Activated CD4-positive, CD25-positive, alpha-beta regulatory T cell treated with anti-CD3 and anti-CD28 coated beads, Interleukin-2, amount 50 U/mL, for 72 hours (primary cell): ENCODE measurements at places on chromosomes 2 and 18.

DNA sequence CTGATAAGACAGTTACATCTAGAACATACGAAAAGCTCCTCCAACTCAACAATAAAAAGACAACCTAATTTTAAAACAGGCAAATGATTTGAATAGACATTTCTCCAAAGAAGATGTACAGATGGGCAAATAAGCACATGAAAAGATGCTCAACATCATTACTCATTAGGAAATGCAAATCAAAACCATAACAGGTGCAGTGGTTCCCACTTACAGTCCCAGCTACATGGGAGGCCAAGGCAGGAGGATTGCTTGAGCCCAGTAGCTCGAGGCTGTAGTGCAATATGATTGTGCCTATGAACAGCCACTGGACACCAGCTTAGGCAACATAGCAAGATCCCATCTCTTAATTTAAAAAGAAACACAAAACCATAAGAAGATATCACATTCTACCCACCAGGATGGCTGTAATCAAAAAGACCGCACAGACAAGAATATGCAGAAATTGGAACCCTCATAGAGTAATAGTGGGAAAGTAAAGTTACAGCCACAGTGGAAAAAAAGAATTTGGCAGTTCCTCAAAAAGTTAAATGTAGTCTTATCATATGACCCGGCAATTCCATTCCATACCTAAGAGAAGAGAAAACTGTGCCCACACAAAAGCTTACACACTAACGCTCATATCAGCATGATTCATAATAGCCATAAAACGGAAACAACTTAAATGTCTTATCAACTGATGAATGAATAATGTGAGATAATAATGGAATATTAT lies 30.5 kb upstream of the ARMC9 start:
- no peak for DNase-seq

DNA sequence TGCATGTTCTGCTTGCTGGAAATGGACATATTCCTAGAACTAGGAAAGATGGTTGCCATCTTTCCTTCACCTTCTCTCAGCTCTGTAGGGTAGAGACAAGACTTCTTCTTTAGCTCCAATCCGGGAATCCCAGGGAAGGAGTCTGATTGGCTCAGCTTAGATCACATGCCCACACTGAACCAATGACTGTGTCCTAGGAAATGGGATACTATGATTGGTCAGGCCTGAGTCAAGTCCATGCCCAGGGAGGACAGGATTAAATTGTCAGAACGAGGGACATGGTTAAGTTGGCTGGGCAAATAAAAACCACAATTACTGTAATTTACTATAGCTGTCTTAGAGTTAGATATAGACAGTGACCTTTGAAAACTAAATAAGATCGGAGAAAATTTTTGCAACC lies 31.4 kb downstream of the SEMA4F start:
- no peak for DNase-seq

- no peak for DNase-seq
These were observed 44.6 kb downstream of the ITGB1BP1 start for GRCh38 chr2:9378433-9379390.

DNA sequence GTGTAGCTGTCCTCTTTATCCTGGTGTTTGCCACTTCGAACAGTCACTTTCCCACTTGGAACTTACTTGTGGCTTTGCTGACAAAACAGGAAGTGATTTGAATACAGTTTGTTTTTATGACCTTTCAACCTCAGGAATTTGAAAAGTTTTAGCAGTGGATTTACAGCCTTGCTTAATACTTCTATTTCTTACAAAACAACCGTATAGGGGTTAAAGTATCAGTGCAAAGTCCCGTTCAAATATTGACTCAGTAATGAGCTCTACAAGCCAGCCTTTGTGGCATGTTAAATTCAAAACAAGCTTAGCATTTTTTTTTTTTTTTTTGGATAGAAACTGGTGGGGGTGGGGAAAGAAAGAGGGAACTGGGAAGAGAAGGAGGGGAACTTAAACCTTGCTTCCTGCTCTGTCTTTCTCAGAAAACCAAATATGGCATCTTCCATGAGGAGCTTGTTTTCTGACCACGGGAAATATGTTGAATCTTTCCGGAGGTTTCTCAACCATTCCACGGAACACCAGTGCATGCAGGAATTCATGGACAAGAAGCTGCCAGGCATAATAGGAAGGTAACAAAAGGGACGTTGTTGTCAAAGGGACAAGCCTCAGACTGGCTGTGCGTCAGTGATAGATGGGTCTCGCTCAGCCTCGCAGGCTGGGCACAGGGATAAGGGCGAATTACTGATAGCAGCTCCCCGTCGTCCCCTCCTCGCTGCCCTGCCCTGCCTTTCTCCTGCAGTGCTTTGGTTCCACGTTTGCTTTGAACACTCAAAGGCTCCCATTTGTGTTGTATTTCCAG lies at the start of gene HNMT:
Gene HNMT, plus strand, starts transcription at position 408 of the 793 bp plus-strand sequence. Its CDS starts 19 bp downstream, at position 427.
- DNase-seq, result no peak

DNA sequence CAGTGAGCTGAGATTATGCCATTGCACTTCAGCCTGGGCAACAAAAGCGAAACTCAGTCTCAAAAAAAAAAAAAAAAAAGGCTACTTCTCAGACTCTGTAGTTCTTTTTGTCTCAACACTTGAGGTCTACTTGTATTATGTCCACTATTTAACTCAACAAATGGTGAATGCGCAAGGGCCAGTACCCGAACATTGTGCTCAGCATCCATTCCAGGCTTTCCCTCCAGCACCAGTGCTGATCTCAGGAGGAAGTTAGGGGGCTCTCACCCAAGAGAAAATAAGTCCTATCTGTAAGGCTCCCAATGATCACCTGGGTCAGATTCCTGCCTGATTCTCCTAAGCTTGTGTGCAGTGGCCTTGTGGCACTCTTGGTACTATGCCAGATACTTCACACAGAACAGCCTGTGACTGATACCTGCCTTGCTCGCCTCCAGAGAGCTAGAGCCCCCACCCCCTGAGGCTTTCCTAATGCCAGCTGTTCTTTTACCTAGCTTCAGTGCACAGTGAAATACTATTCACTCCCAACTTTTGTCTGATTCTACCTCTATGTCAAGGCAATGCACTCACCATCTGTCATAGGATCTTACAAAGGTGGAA lies 74.9 kb downstream of the INO80D start:
- no peak for DNase-seq

DNA sequence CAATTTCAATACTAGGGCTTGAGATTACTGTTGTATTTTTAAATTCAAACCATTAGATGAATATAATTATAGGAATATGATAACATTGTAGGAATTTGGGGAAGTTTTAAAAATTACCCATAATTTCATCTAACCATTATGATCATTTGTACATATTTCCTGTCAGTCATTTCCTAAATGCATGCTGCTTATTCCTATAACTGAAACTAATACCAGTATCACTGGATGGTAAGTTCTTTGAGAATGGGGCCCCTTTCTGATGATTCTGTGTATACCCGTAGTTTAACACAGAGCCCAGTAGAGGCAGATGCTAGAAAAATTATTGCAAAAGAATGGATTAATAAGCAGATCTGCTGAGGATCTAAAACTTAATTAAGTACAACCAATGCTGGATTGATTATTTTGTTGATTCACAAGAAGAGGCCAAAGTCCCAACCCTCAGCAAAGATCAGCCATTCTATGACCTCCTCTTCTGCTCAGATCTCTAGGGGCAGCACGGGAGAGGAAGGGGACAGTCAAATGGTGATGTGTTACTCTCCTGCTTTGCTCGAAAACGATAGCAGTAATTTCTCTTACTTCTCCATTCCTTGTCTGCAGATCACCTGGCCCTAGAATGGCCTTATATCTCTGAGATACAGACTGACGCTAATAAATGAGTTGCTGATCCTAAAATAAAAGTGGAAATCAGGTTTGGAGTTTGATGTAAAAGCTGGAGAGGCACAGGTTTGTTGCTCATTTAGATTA lies 69.5 kb upstream of the PELI1 start:
- no peak for DNase-seq

GRCh38 chr2:104584393-104584792 lies 269.5 kb upstream of the POU3F3 start:
- no peak for DNase-seq

DNA sequence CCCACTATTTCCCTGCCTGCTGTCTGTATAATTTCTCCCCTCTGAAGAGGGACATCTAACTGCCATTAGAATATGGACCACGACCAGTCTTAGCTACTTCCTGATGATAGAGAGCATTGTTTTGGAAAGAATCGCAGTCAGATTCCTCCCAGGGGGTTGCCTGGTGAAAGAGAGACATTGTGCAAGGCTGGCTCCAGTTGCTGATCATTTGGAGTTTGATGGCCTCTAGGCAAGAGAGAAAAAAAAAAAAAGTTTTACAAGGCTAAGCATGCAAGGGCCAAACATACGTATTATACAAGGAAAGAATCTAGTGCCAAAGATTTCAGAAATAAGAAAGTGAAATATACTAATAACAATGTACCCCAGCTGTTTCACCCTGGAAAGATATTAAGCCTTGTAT lies 182.2 kb downstream of the CMPK2 start:
- no peak for DNase-seq

DNA sequence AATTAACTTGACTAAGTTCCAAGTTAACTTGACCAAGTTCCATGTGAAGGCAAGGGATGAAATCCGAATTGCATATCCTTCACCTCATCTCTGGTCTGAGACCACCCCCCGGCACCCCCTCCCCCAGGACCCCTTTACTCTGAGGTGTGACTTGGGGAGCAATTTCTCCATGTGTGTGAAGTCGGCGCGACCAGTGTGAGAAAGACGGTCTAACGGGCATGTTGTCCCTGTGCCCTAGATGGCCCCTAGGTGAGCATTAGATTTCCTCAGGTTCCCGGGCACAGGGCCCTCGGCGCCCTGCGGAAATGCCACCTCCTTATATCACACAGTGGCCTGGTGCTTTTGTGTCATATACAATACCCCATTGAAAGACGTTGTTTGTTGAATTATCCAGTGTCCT lies 137.1 kb downstream of the CTIF start:
- no peak for DNase-seq

DNA sequence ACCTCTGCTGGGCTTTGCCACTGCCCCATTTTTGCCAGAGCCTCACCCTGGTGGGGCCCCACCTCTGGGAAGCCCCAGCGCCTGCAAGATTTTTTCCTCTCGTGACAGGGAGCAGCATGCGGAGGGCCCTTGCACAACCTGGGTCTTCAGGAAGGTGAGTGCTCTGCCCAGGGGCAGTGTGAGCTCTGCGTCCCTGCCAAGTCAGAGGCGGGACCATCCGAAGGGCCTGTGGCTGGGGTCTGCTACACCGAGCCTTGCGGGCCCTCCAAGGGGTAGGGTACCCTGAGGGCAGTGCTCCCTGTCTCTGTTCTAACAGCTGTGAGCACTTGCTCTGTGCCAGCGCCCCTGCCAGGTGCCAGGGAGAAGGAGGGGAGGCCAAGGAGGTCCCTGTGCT lies 5.8 kb upstream of the ODC1 start:
- no peak for DNase-seq

- no peak for DNase-seq
These were observed 403.4 kb downstream of the RIT2 start for GRCh38 chr18:42712065-42712464.

- no peak for DNase-seq
These were observed 232.2 kb downstream of the IKZF2 start for GRCh38 chr2:212919238-212919637.

- DNase-seq, result no peak
These were observed 69.2 kb downstream of the LONRF2 start for GRCh38 chr2:100252811-100253698.

DNA sequence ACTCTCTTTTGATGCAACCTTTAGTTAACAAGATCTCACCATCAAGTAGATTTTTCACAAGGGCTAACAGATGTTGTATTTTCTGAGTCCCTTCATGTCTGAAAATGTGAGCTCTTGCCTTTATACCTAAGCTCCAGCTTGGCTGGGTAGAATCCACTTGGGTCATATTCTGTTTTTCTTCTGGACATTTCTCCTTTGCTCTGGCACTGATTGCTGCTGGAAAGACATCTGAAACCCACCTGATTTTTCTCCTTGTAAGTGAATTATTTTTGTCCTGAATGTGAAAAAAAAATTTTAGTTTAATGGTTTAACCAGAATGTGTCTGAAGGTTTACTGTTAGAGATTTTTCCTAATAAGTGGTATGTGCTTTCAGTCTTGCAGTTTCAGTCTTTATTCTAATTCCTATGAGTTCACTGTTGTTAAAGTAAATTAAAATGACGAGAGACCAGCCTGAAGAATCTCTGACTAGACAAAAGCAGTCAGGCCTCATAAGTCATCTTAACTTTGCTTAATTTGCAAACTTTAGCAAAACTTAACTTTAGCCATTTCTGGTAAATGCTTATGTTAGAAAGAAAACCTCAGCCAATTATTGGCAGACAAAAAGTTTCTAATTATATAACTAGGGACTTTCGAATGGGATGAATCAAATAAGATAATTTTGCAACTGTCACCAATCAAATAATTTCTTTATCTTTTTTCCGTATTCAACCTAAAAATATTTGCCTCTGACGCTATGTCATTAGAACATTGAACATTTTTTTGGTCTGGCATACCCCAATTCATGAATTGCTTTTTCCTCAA lies 70.8 kb downstream of the ACAA2 start:
- DNase-seq, result no peak

GRCh38 chr2:95346738-95347671 lies 49.9 kb downstream of the KCNIP3 start:
- no peak for DNase-seq

DNA sequence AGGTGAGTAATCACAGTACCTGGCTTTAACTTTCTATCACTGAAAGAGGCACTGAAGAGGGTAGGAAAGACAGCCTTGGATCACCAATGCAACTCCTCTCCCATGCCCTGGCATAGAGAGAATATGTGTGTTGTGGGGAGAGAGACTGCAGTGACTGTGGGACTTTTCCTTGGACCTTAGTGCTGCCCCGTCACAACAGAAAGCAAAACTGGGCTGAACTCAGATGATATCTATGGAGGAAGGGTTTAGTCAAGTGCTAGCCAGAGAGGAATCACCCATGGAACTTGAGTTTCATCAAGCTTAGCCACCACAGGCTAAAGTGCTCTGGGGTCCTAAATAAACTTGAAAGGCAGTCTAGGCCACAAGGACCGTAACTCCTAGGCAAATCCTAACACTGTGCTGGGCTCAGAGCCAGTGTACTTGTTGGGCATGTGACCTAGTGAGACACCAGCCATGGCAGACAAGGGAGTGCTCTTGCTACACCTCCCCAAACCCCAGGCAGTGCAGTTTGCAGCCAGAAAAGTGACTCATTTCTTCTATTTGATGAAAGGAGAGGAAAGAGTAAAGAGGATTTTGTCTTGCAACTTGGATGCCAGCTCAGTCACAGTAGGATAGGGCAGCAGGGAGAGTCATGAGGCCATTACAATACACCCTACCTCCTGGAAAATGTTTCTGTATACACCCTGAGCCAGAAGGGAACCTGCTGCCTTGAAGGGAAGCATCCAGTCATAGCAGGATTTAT lies 105.8 kb upstream of the SPOPL start:
- no peak for DNase-seq

GRCh38 chr2:195513119-195513518 lies 143.9 kb upstream of the SLC39A10 start:
- no peak for DNase-seq

GRCh38 chr2:157486596-157487270 lies 42.8 kb upstream of the CYTIP start:
- DNase-seq, result no peak
